ENCODE measurements at places on chromosomes 7 and 10.

GRCh38 chr7:117412946-117413559 is 14.2 kb downstream of the ASZ1 start:
- no peak for DNase-seq

- no peak for DNase-seq
Measured at GRCh38 chr10:131109726-131110125, 201.8 kb downstream of the TCERG1L start.

DNA sequence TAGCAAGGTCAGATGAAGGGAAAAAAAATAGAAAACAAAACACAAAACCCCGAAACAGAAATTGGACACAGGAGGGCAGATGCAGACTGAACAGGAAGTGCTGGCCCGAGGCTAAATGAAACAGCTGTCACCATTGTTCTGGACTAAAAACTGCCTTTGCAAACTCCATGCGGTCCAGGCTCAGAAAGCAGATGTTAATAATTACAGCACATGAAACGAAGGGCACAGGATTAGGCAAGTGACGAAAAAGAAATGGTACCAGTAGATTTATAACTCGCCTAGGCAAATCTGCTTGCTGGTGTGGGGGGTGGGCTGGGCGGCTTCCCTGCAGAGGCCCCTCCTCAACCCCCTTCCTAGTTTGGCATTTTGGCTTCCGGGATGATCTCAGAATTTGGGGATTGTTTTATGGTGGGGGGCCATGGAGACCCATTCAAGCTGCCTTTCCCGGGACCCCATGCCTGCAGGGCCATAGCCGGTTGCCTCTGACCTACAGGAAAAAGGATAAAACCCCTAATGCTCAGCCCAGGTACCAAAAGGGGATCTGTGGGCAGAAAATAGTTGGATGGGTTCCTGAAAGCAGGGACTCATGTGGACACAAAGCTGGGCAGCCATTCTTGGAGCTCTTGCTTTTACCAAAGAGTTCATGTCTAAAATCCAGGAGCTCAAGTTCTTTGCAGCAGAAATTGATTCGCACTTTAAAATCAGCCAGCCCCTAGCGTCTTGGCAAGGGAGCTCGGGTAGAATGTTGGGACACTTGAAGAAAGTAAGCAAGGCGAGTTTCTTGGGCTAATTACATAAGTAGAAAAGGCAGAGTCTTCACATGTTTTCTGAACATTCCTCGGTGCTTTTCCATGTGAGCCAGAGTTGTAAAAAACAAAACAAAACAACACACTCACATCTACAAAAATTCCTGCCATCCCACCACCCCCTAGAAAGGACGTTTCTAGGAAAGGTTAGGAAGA is 39.0 kb upstream of the EMX2 start:
- no peak for DNase-seq

DNA sequence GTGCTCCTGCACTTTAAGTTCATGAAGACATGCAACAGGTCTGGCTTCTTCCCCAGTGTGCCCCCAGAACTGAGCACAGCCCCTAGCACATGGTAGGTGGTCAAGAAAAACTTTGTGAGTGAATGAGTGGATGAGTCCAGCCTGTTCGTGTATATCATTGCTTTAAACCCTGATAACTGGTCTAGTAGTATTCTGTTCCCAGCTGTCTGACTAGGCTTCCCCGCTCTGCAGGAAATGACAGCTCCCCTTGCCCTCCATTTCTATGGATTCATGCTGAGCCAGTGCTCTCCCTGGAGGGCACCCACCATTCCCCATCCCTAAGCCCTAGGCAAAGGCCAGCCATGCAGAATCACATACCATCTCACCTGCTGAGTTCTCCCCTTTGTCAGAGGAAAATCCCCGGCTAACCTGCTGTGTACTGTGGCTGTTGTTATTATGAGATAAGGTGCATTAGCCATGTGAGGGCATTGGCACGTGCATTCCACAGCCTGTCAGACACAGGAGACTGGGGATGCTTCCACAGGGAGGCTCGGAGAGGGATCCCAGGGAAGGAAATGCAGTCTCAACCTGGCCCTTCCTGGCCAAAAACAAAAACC is 698.9 kb downstream of the GRID1 start:
- no peak for DNase-seq

DNA sequence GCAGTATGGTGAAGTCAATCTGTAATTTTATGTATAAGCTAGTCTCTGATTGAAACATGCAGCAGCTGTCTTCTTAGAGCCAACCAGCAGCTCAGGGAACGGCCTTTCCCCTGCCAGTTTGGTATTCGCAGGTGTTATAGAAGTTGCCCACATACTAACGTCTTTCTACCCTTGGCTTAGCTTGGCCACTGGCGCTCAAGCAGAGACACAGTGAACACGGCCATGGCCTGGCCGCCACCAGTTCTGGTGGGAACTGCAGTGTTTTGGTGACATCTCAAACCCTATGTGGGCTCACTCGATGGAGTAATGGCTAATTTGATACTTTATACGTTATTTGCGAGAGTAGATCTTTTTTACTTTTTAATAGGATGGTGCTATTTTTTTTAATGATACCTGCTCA is 17.1 kb downstream of the EIF4H start:
- DNase-seq: no peak

GRCh38 chr7:128318691-128319090 is 25.0 kb downstream of the RBM28 start:
- DNase-seq: no peak

DNA sequence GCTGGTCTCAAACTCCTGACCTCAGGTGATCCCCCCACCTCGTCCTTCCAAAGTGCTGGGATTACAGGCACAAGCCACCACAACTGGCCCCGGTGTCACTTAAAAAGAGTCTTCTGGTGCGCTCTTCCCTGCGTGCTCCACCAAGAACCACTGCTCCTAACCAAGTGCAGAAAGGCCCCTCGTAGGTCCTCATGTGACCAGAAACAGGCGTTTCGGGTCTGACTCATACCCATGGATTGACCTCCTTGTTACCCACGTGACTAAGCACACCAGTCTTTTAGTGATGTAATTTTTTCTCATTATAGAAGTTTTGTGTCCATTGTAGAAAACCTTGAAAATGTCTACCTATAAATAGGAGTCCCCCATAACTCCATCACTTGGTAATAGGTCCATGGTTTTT is 13.9 kb downstream of the FKBP6 start:
- DNase-seq: no peak

- DNase-seq: no peak
Measured at GRCh38 chr7:22377703-22378102, 20.7 kb upstream of the RAPGEF5 start.

GRCh38 chr10:73999703-74000102 is 1.8 kb downstream of the VCL start:
- DNase-seq: no peak

DNA sequence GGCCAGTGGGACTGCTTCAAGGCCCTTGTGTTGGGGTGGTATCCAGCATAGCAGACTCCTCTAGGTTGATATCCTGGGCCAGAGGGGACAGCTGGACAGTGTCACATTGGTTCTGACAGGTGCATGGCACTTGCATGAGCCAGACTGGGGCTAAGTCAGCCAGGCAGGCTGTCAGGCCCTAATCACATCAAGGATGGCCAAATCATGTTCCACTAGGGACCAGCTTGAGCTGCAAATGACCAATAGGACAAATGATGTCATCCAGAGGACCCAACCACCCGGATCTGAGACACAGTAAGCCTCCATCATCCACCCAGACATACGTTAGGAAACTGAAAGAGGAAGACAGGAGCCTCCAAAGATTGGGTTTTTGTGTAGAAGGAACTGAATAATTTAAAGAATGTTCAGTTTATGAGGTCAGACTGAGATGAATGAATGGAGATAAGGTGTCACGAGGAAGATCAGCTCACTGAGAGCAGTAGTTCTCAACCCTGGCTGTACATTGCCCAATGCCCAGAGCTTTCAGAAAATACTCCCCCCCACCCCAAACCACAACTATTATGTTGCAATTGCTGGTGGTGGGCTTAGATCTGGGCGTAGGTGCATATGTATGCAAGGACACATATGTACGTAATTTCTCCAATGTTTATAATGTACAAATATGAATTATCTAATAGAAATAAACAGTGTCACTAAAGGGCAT is 75.2 kb upstream of the INHBA start:
- no peak for DNase-seq

DNA sequence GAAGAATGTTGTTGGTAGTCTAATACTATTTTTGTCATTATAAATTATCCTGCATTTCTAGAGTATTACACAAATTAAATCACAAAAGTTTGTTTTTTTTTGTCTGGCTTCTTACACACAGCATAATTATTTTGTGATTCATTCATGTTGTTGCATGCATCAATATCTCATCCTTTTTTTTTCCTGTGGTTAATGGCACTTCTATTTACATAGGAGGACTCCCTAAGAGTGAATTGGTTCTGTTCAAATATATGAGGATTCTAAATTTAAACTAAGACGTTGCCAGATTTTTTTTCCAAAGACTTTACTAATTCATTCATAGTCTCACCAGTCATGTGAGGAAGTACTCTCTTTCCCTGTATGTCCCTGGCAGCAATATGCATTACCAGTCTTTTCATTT is 303.3 kb downstream of the GPR37 start:
- DNase-seq: no peak

- no peak for DNase-seq
Measured at GRCh38 chr7:130114776-130115175, 44.4 kb downstream of the KLHDC10 start.

GRCh38 chr10:1576467-1577372 is 160.6 kb downstream of the ADARB2 start:
- DNase-seq: no peak

DNA sequence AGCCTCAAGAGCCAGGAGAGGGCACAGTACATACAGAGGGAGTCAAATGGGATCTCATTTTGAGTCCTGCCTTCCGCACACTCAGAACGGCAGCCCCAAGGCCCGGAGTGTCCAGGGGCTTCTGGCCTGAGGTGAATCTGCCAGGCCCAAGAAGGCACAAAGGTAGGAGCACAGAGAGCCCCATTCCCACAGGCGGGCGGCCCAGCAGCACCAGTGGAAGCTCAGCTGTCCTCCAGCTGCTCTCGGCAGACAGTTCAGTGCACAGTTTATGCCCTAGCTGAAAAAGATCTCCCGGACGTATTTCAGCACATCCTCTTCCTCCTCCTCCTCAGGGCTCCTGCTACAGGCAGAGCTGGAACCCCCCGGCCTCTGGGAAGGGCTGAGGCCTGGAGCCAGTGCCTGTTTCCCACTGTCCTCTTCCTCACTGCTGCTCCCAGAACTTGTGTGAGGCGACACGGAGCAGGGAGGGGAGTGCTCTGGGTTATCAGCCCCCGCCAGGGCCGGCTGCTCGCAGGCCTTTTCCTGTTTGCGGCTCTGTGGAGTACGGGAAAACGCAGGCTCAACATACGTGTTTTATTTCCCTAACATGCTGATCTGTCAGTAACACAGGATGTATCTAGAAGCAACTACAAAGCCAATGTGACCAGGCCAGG is 4.0 kb downstream of the CYREN start:
- no peak for DNase-seq

DNA sequence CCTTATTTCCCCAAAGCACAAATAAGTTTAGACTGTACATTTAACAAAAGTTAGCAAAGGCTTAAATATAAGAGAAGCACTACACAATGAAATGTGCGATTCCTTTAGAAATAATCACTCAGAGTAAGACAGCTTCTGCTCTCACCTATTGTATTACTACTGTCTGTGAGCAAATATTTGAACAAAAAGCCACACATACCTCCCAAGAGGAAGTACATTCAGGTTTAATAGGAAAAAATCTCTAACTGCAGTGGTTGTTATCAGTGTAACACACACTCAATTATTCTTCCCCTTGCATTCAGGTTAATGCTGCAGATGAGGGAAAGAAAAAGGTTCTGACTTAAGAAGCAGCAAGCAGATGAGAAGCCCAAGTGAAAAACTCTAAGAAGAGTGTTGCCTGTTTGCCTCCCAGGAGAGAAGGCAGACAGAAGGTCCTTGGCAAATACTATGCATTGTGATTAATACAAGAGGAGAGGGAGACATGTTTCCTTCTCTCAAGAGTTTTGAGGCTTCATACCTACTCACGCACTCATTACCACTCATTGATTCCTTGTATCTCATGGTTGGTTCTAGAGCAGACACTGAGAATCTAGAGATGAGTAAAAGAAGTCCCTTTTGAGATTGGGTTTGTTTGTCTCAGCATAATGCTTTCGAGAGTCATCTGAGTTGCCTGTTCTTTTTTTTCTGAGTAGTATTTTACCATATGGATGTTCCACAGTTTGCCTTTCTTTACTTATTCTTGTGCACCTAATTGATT is 13.6 kb downstream of the GIMAP4 start:
- DNase-seq: no peak

GRCh38 chr7:135466442-135467206 is 43.3 kb downstream of the CNOT4 start:
- no peak for DNase-seq

DNA sequence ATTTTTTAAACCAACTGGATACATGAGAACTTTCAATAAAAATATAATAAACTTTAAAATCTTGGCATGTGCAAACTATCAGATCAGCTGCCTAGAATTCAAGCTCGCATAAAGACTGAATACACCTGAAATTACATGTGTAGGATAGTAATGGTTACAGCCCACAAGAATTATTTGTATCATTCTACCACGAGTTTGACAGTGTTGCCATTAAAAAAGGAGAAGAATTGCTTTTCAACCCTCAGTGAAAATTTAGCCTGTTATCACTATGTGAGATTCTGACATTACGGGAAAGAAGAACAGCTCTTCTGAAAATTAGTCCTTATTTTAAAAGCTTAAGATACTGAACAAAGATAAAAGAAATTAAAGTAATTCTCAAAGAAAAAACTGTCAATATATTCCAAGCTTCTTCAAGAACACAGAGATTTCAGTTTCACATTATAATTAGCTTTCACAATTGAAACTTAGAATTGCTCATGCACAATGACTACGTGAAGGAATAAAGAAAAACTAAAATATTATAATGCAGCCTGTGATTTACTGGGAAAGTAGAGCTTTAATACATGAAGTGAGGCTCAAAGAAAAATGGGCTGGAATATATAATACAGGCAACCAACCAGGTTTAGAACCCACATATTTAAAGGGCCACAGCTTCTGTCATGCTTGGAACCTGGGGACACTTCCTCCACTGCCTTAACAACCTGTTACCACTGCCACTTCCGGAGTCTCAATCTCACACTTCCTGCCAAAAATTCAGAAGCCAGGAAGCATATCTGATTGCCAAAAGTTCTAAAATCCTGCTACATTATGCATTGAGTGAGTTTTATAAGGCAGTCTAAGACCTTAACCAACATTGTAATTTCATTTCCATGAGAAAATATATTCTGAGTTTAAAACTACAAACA is 23.2 kb downstream of the TPK1 start:
- DNase-seq: no peak

DNA sequence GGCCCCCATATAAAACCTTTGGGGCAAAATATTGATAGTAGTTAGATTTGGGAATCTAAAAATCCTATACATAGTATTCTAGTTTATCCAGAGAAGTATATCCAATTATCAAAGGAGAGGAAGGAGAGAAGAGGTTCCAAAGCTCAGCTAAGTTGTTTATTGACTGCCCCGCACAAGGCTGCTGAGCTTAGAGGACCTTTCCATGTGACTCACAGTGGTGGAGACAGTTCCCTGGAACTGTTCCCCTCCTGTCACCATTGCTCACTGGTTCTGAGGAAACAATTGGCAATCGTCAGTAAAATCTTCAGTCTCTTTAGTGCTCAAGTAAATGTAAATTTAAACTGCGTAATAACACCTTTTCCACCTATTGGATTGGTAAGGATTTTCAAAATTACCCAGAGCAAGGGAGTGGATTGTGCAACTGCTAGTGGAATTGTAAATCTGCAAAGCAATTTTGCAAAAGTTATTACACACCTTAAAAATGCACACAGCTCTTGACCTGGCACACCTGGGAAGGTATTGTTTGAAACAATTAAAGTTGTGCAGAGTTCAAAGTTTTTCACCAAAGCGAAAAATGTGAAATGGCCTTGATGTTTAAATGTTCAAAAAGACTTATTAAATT is 63.1 kb downstream of the EEPD1 start:
- no peak for DNase-seq

Data from NK-92 treated with Interleukin-12 subunit alpha and Interleukin-12 subunit beta, amount 100 ng/mL, for 24 hours (cell line).